Stimulated activated CD4-positive, alpha-beta T cell treated with anti-CD3 and anti-CD28 coated beads, TNF-alpha, amount 100 ng/mL, for 24 hours (primary cell): ENCODE measurements at places on chromosomes 16 and 17.

DNA sequence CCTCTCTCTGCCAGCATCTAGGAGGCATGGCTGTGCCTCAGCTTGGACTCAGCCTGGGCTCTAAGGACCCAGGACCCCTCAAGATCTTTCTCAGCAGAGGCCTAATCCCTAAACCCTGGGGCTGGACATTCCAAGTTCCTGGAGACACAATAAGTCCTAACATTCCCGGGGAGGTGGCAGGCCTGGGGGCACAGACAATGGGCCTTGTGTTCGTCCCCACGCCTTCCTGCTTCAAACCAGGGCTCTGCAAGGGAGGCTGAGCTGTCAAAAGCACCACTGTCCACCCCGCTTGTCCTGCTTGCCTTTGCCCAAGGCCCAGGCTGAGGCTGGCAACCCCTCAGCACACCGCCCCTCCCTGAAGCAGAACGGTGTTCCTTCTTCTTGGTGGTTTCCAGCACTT is 13.7 kb downstream of the SDK2 start:
- DNase-seq: no peak

- no peak for DNase-seq
These were observed 22.8 kb downstream of the LASP1 start for GRCh38 chr17:38892620-38893019.

- peak; percentile 71 for DNase-seq
These were observed 83.5 kb downstream of the MARCHF10 start for GRCh38 chr17:62724398-62725146.

GRCh38 chr17:68812876-68813584 is 142.2 kb downstream of the ABCA8 start:
- no peak for DNase-seq

DNA sequence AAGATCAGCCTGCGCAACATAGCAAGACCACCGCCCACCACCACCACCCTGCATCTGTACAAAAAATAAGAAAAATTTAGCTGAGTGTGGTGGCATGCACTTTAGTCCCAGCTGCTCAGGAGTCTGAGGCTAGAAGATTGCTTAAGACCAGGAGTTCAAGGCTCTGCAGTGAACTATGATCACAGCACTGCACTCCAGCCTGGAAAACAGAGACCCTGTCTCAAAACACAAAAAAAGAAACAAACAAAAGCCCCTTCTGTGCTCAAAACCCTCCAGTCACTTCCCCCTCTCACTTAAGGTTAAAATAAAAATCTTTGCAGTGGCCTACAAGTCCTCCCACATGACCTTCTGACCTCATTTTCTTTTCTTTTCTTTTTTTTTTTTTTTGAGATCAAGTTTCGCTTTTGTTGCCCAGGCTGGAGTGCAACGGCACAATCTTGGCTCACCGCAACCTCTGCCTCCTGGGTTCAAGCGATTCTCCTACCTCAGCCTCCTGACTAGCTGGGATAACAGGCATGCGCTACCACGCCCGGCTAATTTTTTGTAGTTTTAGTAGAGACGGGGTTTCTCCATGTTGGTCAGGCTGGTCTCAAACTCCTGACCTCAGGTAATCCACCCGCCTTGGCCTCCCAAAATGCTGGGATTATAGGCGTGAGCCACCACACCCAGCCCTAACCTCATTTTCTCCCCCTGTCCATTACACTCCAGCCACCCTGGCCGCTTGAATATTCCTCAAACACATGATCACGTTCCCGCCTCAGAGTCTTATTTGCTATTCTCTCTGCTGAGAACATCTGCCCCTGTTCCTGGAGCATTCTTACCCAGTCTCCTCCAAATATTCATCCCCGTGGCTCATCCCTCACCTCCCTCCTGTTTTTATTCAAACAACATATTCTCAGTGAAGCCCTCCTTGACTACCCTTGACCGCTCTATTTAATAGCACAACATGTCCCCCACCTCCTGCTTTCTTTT is 126.6 kb upstream of the MED13 start:
- no peak for DNase-seq

DNA sequence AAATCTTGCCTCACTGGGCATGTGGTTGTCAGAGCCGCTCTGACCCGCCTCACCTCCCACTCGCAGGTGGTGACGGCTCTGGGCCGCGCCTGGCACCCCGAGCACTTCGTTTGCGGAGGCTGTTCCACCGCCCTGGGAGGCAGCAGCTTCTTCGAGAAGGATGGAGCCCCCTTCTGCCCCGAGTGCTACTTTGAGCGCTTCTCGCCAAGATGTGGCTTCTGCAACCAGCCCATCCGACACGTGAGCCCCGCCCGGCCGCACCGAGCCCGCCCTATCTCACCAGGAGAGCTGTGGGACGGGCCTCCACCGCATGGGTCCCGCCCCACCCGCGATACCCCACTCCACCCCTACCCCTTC is 4.0 kb downstream of the TGFB1I1 start:
- DNase-seq: no peak

- DNase-seq: no peak
These were observed 251.4 kb downstream of the SOX9 start for GRCh38 chr17:72372185-72372584.

DNA sequence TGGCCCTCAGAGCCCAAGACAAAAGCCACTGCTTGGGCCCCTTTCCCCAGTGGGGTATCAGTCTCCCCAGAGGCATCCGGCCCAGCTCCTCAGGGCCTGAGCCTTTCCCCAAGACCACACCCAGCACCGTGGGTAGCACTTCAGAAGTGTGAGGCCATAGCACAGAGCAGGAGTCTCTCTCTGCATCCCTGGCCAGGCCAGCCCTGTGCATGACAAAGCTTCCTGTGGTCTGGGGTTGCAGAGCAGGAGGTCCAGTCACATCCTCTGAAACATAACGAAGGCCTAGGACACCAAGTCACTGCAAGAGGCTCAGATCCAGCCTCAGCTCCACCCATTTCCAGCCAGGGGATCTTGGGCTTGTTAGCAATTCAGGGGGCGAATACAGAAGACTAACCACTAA is 56.8 kb upstream of the ZNF423 start:
- no peak for DNase-seq

DNA sequence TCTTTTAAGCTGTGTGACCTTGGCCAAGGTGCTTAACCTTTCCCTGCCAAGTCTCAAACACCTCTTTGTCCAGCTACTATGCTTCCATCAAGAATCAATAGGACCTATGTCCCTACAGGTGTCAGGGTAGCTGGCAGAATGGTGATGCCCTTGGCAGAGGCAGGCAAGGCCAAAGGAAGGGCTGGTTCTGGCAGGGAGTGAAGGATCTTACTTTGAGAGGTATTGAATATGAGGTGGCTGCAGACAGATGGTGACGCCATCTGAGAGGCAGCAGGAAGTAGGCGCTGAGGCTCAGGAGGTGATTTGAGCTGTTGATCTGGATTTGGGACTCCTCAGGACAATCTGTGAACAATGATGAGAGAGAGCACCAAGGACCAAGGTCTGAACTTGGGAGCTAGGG is 12.5 kb downstream of the ABCC3 start:
- DNase-seq: no peak

DNA sequence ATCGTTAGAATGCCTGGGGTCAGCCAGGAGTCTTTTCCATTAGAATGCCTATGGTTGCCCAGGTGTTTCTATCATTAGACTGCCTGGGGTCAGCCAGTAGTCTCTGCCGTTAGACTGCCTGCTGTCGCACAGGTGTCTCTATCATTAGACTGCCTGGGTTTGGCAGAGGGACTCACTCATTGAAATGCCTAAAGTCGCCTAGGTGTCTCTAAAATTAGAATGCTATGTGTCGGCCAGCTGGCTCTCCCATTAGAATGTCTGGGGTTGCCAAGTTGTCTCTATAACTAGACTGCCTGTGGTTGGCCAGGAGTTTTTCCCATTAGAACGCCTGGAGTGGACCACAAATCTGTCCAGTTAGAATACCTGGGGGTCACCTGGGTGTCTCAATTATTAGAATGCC is 2266.5 kb downstream of the TP53TG3F start:
- DNase-seq: no peak

GRCh38 chr17:50188921-50189549 is 12.4 kb downstream of the COL1A1 start:
- no peak for DNase-seq

GRCh38 chr17:51946311-51946710 is 212.2 kb downstream of the CA10 start:
- DNase-seq: no peak

GRCh38 chr16:85448557-85449190 is 164.4 kb upstream of the GSE1 start:
- DNase-seq: no peak

- no peak for DNase-seq
These were observed 14.1 kb downstream of the TBC1D16 start for GRCh38 chr17:80021600-80021999.

- no peak for DNase-seq
These were observed 12.4 kb upstream of the SLC25A19 start for GRCh38 chr17:75301502-75302206.

- no peak for DNase-seq
These were observed 491.3 kb upstream of the HSBP1 start for GRCh38 chr16:83316458-83316857.

- no peak for DNase-seq
These were observed 241.5 kb upstream of the NLRP1 start for GRCh38 chr17:5825717-5826330.

DNA sequence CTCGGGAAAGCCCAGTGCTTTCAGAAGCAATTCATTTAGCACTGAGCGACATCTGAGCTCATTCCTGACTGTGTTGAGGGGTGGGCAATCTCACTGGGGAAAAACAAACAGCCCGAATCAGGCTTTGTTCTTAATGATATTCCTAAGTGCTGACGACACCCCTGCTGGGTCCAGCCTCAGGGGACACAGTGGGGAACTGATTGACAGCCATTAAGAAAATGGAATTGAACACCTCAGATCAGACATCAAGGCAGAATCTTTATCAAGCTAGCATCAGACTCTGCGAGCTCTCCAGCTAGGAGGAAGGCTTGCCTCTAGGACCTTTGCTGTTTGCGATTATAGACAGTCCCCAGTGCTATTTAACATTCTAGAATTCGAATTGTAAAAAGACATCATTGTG is 22.5 kb upstream of the LYRM9 start:
- no peak for DNase-seq

DNA sequence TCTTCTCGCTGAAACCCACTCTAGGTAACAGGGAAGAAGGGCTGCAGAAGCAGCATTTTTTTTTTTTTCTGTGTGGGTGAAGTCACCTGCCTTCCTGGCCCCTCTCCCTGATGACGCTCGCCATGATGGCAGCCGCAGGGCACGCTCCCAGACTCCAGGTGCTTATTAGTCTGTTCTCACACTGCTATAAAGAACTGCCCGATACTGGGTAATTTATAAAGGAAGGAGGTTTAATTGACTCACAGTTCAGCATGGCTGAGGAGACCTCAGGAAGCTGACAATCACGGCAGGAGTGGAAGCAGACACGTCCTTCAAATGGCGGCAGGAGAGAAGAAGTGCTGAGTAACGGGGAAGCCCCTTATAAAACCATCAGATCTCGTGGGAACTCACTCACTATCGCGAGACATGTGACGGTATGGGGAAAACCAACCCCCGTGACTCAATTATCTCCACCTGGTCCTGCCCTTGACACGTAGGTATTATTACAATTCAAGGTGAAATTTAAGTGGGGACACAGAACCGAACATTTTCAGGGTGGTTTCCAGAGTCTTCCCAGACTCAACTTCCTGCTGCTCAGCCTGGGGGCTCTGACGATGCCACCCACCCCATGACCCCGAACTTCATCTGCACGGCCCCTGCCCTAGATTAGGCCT is 34.9 kb upstream of the NLRP1 start:
- no peak for DNase-seq

DNA sequence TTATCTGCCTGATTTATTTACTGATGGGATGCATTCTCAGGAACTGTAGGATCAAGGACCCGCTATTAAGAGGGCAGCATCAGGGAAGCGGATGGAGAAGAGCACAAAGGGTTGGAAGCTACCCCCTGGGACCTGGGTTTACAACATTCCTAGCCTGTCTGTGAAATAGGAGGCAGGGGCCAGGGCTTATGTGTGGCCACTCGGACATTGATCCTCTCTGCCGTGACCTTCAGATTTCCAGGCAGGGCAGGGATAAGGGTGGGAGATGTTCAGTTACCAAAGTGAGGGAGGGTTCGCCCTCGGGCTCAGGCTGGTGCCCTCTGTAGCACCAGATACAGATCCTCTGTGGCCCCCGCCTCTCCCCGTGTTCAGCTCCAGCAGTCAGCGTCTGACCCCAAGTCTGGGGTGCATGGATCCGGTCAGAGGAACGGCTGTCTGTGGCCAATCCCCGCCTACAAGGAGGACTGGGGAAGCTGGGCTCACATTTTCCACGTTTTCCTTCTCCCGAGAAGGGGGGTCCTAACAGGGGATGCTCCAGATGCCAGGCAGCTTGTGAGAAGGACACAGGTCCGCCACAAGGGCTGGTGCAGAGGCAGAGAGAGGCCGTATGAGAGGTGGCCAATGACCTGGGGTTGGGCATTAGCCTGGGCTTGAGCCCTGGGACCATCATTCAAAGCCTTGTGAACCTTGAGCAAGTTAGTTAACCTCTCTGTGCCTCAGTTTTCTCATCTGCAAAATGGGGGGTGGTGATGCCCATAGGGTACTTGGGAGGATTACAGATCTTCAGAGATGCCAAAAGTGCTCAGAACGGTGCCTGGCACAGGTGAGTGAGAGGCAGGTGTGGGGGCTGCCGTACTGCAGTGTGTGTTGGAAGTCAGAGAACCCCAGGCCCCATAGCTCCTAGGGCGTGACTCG is 48.3 kb downstream of the ATP2C2 start:
- no peak for DNase-seq

DNA sequence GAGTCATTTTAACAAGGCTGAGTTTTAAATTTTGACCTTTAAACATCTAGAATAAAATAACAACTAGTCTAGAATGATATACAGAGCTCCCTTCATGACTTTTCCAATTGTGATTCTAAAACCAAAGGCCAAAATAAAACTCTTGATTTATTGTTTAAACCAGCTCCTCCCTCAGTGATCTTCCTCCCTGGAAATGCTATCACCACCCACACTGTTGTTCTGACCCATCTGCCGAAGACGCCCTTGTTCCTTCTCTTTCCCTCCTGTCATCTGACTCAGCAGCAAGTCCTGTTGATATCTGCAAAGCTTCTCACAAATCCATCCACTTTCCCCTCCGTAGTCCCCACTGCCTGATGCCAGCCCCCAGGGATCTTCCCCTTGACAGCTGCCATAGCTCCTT is 231.6 kb upstream of the DYNLRB2 start:
- DNase-seq: no peak

DNA sequence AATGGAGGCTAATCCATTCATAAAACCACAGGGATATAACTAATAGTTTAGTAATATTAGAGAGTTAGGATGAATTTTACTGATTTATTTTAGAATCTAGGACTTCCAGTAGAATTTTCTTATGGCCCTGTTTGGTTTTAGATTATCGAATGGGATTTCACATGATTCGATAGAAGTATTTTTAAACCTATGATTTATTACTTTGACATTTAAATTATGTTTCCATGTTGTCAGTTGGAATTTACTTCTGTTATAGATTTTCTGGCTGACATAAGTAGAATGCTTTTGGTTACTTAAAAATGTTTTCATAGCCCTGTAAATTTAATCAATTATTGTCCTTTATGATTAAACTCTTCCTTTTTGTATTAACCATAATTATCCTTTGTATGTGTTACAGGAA is 158.8 kb downstream of the CHD9 start:
- no peak for DNase-seq

GRCh38 chr17:74732042-74732867 is 4.8 kb upstream of the RAB37 start:
- no peak for DNase-seq

GRCh38 chr16:2282866-2283555 is 15.1 kb upstream of the RNPS1 start:
- no peak for DNase-seq
